ENCODE measurements at places on chromosomes 1 and 21.

DNA sequence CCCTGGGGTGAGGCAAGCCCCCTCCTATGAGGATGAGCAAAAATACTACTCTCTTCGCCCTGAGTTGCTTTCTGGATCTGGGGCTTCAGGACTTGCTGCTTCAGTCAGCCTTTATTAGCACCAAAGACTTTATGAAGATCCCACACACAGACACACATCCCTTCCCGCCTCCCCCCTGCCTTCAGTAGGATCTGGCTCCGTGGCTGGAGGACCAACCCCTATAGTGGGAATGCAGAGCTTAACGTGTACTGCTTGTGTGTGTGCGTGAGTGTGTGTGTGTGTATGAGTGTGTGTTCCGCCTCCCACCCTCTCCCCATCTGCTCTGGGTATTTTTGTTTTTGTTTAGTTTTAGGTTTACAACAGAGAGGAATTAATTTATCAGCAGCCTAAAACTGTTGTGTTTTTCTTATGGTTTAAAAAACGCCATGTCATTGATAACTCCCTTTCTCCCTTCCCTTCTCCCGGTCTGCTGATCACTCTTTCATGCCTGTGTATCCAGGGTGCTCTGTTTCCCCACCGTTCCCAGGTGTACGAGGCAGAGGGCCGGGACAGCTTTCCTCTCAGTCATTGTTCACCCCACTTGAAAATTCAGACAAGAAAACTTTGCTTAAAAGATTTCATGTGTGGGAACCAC, 27.5 kb upstream of the ZFP69B start:
- DNase-seq, result no peak
- no peaks in the 10 kb centered on the region for H3K27me3 ChIP-seq
- peaks cover 21% of the 10 kb centered on the region for H3K36me3 ChIP-seq
- peak overlapping the region; percentile 73 for H3K27ac ChIP-seq

- DNase-seq, result no peak
- no peak overlapping the region for H3K4me3 ChIP-seq
- H3K36me3 ChIP-seq, result no peaks in the 10 kb centered on the region
- H3K27ac ChIP-seq, result no peak overlapping the region
- no peaks in the 10 kb centered on the region for H3K4me1 ChIP-seq
Measured at GRCh38 chr1:203317429-203318228, 12.3 kb downstream of the BTG2 start.

GRCh38 chr1:54358503-54359168, 47.6 kb downstream of the SSBP3 start:
- no peak for DNase-seq
- no peaks in the 10 kb centered on the region for H3K27me3 ChIP-seq
- no peak overlapping the region for H3K4me3 ChIP-seq
- no peaks in the 10 kb centered on the region for H3K36me3 ChIP-seq

DNA sequence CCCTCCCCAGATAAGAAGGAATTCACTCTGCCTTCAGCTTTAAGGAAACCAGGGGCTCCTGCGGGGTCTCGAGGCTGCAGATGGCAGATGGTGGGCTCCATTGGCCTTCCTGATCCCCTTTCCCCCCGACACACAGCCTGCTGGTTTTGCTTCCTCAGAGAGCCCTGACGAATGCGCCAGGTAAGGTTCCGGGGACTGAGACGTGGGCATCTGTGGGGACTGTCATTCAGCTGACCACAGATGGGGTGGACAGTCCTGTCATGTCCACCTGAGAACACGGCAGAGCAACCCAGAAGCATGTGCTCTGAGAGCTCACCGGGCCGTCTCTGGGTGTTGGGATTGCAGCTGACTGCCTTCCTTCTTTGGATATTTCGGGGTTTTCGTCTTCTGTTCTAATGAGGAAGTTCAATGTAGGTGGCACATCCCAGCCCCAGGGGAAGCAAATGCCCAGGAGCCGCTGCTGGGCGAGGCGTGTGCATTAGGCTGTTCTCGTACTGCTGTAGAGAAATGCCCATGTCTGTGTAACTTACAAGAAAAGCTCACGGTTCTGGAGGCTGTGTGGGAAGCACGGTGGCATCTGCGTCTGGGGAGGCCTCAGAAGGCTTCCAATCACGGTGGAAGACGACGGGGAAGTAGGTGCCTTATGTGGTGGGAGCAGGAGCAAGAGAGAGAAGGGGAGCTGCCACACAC, 22.6 kb upstream of the TTC34 start:
- no peak overlapping the region for H3K27ac ChIP-seq
- no peaks in the 10 kb centered on the region for H3K36me3 ChIP-seq

DNA sequence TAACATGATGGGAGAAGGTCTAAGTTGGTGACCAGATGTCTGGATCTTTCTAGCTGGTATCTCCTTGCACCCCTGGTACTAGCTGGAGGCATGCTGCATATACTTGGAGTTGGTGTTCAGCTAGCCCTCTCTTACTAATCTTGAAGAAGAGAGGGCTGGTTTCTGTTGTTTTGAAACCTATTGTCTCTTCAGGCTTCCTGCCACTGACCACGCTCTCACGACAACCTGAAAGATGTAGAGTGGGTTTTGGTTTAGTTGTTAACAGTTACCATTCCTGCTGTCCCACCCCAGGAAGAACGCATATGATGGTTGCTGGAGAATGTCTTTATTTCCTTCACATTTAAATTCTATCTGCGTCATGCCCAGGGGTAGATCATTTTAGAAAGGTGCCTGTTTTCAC, 3.6 kb downstream of the MAN1C1 start:
- H3K27ac ChIP-seq, result no peak overlapping the region
- no peak overlapping the region for H3K4me3 ChIP-seq
- no peak for DNase-seq
- H3K36me3 ChIP-seq, result no peaks in the 10 kb centered on the region
- H3K27me3 ChIP-seq, result no peaks in the 10 kb centered on the region

DNA sequence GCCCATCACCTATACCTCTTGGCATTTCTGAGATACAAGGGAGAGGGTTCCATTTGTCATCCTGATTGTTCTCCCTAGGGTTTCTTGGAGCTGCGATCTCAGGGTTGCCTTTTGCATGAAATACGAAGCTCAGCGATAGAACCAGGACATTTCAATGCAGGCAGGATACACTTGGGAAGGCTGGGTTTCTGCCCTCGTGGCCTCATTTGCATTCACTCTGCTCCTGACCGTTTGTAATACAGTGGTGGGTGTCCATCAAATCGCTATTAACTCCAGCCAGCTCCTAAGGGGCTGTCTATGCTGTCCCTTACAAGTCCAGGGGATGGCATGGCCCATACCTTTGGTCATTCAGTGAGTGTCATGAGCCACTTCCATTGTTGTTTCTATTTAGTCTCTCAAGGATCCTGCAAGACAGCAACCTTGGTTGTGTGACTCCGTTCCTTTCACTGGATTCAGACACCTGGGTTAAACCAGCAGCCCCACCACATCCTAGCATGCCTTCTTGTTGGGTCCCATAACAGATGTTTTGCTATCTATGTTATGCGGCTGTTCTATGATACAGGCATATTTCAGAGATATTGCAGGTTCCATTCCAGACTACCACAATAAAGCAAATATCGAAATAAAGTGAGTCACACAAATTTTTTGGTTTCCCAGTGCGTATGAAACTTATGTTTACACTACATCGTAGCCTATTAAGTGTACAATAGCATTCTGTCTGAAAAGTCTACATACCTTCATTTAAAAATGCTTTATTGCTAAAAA, 18.3 kb downstream of the KAZN start:
- peaks cover 4% of the 10 kb centered on the region for H3K27me3 ChIP-seq
- no peaks in the 10 kb centered on the region for H3K36me3 ChIP-seq
- H3K27ac ChIP-seq, result no peak overlapping the region
- no peak for DNase-seq

- no peaks in the 10 kb centered on the region for H3K36me3 ChIP-seq
- DNase-seq, result no peak
- H3K4me3 ChIP-seq, result no peak overlapping the region
Measured at GRCh38 chr21:33670076-33670978, 28.0 kb downstream of the ITSN1 start.

DNA sequence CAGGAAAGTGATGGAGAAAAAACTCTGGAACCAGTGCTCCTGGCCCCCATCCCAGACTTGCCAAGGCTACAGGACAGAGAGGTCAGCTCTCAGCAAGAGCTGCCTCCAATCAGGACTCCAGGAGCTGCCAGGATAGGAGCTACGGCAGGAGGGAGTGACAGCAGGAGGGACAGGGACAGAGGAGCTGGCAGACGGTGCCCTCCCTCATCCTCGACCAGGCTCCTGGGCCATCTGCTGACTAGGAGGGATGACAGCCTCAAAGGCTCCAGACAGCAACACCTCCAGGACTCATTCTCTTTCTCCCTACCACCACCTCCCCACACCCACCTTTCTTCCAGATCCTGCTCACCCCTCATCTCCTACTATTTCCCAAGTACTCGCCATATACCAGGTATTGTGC, 22.7 kb downstream of the DLGAP3 start:
- DNase-seq, result no peak
- no peaks in the 10 kb centered on the region for H3K4me1 ChIP-seq
- no peak overlapping the region for H3K27ac ChIP-seq
- H3K27me3 ChIP-seq, result no peaks in the 10 kb centered on the region
- no peak overlapping the region for H3K4me3 ChIP-seq
- no peaks in the 10 kb centered on the region for H3K36me3 ChIP-seq

DNA sequence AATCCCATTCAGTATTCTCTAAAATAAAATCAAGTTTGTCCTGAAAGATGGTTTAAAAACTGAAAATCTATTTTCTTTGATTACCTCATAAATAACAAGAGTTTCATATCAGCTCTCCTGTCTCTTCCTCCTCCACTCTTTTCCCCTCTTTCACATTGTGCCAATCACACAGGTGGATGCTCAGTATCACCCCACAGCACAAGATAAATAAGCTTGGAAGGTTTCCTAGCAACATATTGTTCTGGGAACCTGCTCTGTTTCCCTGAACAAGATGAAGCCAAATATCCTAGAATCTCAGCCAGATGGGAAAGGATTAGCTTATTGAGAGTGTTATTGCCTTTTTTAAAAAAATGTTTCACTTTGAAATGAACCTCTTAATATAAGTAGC, 45.7 kb upstream of the CACYBP start:
- H3K27me3 ChIP-seq, result no peaks in the 10 kb centered on the region
- DNase-seq, result no peak
- no peak overlapping the region for H3K4me3 ChIP-seq
- peaks cover 19% of the 10 kb centered on the region for H3K4me1 ChIP-seq
- H3K36me3 ChIP-seq, result no peaks in the 10 kb centered on the region

DNA sequence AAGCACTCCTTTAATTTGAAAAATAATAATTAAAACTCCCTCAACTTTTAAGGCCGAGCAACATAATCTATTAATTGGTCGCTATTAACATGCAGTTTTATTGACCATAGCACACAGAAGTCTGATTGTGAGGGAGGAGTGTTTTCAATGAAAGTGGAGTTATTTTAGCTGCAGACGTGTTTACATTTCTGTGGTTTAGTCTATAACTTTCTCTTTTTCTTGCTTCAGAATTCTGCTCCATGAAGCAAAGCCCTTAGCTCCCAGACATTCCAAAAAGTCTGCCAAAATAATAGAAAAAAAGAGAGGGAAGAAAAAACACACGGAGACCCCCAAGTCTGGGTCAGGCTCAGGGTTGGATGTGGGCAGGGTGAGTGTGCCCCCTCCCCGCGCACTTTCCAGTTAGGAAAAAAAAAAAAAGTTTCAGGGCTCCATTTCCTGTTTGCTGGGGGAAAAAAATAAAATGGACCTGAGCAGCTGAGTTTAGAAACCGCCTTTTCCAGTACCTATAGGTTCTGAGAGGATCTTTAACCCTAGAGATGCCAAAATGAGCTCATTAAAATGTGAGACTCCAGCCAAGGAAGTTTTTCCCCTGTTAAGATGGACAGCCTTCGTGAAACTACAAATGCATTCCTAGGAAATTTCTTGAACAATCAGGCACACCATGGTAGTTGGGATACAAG, 143.7 kb upstream of the ETS2 start:
- H3K4me1 ChIP-seq, result peaks cover 10% of the 10 kb centered on the region
- H3K27ac ChIP-seq, result no peak overlapping the region
- H3K4me3 ChIP-seq, result no peak overlapping the region
- no peaks in the 10 kb centered on the region for H3K36me3 ChIP-seq
- H3K27me3 ChIP-seq, result peaks cover 13% of the 10 kb centered on the region

DNA sequence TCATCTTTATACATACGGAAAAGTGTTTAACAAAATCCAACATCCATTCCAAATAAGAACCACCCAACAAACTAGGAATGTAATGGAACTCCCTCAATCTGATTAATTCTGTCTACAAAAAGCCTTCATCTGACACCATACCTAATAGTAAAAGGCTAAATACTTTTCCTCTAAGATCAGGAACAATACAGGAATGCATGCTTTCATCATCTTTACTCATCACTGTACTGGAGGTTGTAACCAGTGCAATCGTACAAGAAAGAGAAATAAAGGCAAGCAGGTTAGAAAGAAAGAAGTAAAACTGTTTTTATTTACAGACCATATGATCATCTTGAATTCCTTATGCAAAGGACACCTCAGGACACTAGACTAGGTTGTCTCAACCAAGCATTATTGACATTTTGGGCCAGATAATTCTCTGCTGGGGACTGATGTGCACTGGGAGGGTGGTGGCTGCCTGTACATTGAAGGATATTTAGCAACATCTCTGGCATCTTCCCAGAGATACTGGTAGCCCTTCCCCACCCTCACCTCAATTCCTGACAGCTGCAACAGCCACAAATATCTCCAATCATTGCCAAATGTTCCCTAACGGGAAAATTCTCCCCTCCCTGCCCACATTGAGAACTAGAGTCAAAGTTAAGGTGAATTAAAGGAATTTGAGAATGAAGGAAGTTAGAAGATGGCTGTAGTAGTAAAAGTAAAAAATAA, 30.6 kb upstream of the INSL5 start:
- H3K36me3 ChIP-seq, result no peaks in the 10 kb centered on the region
- DNase-seq, result no peak
- no peaks in the 10 kb centered on the region for H3K4me1 ChIP-seq
- no peak overlapping the region for H3K4me3 ChIP-seq
